T-cell (primary cell): ENCODE measurements at places on chromosomes 4 and X. TPM values are rescaled to one million over a fixed set of nuclear protein-coding genes. Genes with fewer than 3 reads are reported as not detected.

The CPZ gene
- not detected for total RNA-seq

The MPC1L gene
- total RNA-seq: not detected

The DIPK2B gene
- not detected for total RNA-seq

The PPP3CA gene
- 35.7 TPM for total RNA-seq

The IGSF1 gene
- not detected for total RNA-seq

DNA sequence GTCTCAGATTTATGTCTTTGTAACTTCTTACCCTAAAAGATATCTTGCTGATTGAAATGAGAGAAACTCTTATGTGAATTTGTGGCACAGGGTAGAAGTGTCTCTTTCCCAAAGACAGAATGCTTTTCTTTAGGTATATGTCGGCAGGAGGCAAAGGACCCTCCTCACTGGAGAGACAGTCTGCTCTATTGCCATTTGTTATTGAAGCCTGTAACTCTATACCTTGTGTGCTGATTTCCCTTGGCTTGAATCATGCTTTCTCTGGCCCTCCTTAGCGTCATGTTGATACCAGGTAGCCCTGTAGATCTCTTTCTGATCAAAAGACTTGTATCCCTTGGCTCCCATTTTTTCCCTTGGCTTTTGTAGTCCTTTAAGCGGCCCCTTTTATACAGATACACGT lies 284.3 kb downstream of the CXXC4 start:
- DNase-seq: no peak

GRCh38 chrX:67328476-67328875 lies 215.3 kb upstream of the AR start:
- DNase-seq: no peak
